ENCODE measurements at places on chromosomes 5 and 9.
A peak's percentile ranks its signal among the peaks of the same experiment; 100 is the strongest.

DNA sequence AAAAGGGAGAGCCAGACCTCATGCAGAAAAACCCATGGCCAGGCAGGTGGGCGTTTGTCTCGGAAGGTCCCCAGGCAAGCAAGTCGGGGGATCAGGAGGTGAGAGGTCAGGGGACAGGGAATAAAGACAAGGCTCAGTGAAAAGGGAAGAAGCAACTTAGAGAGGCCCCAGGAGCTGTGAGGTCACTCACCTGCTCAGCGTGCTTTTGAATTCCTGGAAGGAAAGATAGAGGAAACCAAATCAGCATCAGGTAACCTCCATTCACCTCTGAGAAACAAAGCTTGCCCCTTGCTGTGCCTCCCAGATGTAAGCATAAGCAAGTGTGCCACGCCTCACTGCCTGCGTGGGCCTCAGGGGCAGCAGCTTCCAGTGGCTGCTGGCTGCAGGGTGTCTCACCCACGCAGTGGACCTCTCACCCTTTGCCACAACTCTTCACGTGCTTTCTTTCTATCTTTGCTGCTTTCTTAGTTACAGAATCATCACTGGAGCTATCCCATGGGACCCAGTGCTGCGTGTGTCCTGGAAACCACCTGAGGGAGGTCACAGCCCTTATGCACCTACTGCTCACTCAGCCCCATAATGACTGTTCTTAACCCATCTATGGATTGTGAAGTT lies 6.0 kb downstream of the TRIM7 start:
- DNase-seq, result no peak

DNA sequence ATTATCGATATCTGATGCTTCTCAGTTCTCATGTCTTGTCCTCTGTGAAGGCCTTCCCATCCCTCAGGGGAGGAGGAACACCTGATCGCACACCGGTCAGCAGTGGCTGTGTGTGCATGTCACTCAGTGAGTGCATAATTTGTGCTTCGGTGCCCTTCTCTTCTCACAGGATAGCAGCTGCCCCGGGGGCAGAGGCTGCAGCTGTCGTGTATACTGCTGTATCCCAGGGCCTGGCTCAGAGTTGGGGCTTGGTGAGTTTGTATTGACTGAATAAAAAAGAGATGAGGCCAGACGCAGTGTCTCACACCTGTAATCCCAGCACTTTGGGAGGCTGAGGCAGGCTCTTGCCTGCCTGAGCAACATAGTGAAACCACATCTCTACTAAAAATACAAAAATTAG lies 49.7 kb upstream of the NCS1 start:
- no peak for DNase-seq

DNA sequence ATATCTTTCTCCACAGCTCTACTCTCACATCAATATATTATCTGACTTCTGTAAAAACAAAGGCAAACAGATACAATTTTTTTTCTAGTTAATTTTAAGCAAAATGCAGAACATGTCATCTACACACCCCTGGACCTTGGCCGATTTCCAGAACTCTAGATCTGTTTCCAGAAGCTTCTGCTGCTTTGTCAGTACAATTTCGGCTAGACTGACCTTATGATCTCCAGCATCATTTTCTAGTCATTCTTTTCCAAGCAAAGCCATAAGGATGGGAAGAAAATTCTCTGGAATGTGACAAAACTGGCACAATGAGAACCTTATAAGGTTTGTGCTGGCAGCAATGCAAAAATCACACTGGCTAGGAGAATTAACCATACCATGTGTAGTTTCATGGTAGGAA lies 132.8 kb upstream of the MPDZ start:
- DNase-seq, result no peak

DNA sequence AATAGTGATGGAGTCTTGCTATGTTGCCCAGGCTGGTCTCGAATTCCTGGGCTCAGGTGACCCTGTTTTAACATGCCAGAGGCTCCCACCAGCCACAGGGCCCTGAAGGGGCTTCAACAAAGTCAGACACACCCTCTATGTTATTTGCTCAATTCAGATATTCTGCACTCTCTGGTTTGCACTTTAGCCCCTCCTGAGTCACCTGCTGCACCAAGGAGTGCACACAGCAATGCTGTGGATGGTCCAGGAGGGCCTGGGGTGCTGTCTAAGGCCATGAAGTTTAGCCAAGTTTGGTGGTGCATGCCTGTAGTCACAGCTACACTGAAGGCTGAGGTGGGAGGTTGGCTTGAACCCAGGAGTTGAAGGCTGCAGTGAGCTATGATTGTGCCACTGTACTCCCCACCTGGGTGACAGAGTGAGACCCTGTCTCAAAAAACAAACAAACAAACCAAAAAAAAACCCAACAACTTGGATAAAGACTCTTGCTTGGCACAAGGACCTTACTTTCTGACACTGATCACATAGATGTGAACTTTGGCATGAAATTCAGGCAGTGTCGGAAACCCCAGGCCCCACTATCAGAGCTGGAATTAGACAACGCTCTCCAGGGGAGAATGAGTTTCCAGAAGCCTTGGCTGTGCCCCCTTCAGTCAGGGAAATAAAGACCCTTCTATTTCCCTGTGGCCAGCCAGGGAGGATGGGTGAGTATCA lies 39.7 kb upstream of the CDKN2AIPNL start:
- no peak for DNase-seq

GRCh38 chr5:14200312-14200990 lies 57.3 kb downstream of the TRIO start:
- no peak for DNase-seq

DNA sequence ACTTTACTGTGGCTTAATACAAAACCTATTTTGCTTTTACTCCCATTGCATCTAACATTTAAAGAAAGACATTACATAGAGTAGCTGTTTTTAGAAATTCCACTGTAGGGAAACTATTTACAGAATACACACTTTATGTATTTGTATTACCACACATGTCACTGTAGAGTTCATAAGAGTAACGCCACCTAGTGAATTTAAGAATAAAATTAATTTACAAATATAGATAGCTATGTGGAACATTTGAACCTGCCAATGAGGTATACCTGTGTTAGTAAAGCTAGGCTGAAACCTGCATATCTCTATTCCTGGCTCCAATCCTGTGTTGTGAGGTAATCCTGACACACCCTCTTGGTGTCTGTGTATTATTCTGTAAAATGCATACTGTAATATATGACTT lies 234.4 kb downstream of the MAST4 start:
- no peak for DNase-seq

DNA sequence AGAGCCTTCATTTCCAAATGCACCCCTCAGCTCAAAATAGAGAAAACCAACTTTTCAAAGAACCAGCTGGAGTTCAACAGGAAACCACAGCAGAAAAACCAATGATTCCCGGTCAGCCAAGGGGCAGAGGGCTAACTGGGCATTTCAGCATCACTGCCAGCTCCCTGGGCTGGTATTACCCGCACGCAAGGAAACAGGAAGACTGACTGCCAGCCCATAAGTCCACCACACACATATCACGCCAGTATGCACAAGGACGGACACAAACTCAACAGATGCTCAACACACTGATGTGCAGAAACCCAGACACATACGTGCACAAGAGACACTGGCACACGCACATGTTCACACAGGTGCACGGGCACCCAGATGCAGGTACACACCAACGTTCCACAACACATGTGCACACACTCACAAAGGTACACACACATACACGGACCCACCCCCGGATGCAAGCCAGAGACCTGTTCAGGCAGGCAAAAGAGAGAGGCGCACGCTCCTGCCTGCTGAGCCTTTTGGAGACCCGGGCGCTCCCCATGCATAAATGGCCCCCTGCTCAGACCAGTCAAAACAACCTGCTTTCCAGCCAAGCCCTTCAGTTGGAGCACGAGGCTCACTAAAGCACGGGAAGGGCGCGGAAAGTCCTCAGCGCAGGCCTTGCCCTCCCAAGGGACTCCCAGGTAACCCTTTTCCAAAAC lies 2.1 kb downstream of the ADAMTS2 start:
- DNase-seq, result no peak

DNA sequence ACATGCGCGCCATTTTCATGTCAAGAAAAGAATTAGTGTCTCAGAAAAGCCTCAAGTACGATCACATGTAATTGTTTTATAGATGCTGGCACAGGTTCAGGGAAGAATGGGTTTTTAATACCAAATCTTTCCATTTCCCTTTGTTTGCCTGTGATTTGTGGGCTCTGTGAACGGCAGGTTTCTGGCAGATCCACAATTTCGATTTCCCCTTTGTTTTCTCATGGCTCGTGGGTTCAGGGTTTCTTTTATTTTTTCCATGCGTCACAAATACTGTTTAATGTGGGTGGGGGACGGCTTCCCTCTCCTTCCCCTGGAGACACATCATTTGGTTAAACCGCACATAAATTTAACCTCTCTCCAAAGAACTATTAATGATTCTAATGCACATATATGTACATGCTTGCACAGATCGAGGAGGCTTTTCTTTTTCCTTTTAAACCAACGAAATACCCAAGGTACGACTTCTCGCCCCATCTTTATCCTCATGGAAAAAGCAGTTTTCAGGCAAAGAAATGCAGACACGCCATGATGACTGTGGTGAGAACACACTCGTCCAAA lies 195.9 kb downstream of the SLIT3 start:
- no peak for DNase-seq

DNA sequence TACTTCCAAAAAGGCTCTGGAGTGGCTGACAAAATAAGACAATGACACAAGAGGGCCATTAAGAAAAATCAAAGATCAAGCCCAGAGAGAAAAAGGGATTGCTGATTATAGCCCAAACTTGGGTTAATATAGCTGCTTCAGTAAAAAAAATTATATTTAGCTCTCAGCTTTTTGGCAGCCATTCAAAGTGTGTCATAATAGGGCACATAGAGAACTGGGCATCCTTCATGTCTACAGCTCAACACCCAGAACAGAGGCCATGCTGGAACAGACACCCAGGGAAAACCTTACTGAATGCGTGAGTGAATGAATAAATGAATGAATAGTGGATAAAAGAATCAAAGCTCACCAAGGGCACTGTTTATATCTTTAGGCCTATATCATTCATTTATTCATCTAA lies 110.1 kb downstream of the SLIT3 start:
- no peak for DNase-seq

GRCh38 chr9:114852050-114852594 lies 46.3 kb upstream of the TNFSF15 start:
- peak; percentile 66 for DNase-seq

DNA sequence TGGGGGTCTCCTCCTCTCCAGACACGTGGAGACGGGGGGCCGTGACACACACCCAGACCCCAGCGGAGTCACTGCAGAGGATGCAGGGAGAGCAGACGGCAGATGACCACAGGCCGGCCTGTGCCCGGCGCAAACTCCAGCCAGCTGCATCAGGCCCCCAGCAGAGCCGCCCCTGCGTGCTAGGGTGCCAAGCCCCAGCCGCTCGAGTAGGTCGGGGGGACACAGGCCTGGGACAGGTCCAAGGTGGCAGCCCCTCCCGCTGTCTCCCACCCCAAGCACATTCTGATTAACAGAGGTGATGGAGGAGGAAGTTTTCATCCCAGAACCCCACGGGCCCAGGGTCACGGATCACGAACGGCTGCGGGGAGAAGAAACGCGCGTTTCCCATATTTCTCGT lies 14.4 kb downstream of the NACC2 start:
- DNase-seq, result no peak

- no peak for DNase-seq
Measured at GRCh38 chr9:111959468-111960359, 63.1 kb downstream of the UGCG start.

- DNase-seq, result no peak
Measured at GRCh38 chr5:53560028-53560427, 411 bp upstream of the NDUFS4 start.

GRCh38 chr5:177526191-177526590 lies 9.4 kb upstream of the DDX41 start:
- DNase-seq, result no peak

DNA sequence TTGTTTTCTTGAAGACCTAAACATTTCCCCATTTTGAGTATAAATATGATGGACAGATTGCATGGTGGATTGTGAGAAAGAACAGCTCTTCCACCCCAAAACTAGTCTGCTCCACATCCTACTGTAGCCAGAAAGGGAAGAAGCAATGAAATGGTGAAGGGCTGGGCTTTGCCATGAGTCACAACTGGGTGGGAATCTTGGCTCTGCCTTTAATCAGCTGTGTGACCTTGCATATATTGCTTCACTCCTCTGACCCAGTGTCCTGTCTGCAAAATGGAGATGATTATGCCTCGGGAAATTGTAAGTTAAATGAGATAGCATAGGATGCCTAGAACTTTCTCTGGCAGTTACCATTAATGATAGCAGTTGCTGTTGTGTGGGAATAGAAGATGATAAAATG lies 101.9 kb downstream of the PDE8B start:
- DNase-seq, result no peak

GRCh38 chr9:135490980-135491464 lies 9.5 kb upstream of the MRPS2 start:
- no peak for DNase-seq

DNA sequence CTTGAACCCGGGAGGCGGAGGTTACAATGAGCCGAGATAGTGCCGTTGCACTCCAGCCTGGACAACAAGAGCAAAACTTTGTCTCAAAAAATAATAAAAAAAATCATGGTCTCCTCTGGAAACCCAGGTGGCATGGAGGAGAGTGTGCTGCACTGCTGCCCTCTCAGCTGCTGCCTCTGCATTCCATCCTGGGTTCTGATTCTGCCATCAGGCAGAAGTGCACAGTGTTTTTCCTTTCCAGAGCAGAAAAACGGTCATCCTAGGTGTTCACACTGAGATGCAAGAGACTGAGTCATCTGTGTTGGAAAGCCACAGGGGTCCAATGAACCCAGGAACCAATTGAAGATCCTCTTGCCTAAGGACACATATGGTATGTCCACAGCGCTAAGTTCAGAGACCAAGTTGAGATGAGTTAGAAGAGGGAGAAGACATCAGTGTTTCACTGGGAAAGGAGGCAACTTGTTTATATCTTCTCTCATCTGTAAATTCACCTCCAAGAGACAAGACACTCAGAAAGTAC lies 88.8 kb upstream of the DMRT1 start:
- DNase-seq, result no peak

- DNase-seq, result peak; percentile 92
Measured at GRCh38 chr9:70043689-70044489, at the start of gene MAMDC2. Gene MAMDC2, plus strand, starts transcription at chr9:70043848. Its CDS starts 350 bp downstream, at chr9:70044198.

GRCh38 chr5:83011985-83012384 lies 65.2 kb downstream of the TMEM167A start:
- no peak for DNase-seq

DNA sequence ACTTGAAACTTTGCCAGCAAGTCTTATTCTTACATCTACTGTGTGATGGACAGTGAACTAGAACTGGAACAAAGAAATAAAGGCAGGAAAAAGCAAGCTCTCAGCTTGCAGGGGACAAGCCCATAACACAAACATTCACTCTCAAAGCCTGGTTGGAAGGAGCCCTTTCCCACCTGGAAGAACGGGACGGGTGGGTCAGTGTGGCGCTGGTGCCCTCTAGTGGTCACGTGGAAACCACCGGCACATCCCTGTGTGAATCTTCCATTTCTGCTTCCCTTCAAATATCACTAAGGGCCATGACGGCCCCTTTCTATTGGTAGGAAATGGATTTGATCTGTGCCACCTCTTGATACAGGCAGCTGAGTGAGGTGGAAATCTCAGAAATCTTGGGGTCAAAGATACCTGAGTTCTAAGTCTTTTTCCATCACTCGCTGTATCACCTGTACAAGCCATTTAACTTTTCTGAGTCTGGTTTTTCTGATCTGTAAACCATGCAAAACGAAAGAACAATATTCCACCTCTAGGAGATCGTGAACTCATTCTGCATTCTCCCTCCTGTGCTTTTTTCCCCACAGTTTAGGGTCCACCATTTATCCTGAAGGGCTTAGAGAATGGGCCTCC lies 211.6 kb downstream of the MSX2 start:
- no peak for DNase-seq
